ENCODE measurements at places on chromosomes 3 and 15. TPM values are rescaled to one million over a fixed set of nuclear protein-coding genes. Genes with fewer than 3 reads are reported as not detected.
A peak's percentile ranks its signal among the peaks of the same experiment; 100 is the strongest.

The UBAP1L gene
- total RNA-seq, result 2.6 TPM

The EOMES gene
- total RNA-seq, result not detected

The TMEM45A gene
- total RNA-seq, result 9.6 TPM

The TMOD2 gene
- 8.3 TPM for total RNA-seq

The SERPINI2 gene
- total RNA-seq, result 0.70 TPM

The BNC1 gene
- 2.4 TPM for total RNA-seq

DNA sequence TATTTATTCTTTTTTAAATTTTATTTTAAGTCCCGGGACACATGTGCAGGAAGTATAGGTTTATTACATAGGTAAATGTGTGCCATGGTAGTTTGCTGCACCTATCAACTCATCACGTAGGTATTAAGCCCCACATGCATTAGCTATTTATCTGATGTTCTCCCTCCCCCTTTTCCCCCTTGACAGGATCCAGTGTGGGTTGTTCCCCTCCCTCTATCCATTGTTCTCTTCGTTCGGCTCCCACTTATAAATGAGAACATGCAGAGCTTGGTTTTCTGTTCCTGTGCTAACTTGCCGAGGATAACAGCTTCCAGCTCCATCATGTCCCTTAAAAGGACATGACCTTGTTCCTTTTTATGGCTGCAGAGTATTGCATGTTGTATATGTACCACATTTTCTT lies 220.3 kb downstream of the OCA2 start:
- H3K4me1 ChIP-seq, result no peaks in the 10 kb centered on the region
- no peak overlapping the region for H3K27ac ChIP-seq
- H3K27me3 ChIP-seq, result no peaks in the 10 kb centered on the region
- H3K36me3 ChIP-seq, result no peaks in the 10 kb centered on the region
- DNase-seq, result no peak

DNA sequence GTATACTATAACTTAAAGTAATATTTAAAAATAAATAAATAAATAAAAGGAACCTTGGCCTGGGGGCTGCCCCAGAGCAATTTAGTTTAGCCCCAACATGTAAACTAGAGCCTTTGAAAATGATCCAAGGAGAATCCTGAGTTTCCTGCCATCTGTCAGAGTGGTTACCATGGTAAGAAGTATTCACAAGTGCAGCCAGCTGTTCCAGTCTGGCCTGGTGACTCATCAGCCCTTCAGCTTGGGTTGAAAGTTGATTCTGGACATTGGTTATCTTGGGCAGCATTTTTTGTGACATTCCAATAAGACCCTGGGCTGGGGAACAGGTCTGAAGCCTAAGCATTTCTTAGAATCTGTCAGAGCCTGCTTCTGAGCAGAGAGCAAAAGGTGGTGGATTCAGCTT lies 72.7 kb upstream of the LRTM1 start:
- DNase-seq, result no peak
- H3K27me3 ChIP-seq, result no peaks in the 10 kb centered on the region
- peaks cover 24% of the 10 kb centered on the region for H3K4me1 ChIP-seq
- H3K27ac ChIP-seq, result peak overlapping the region; percentile 21
- no peak overlapping the region for H3K4me3 ChIP-seq

- H3K4me3 ChIP-seq, result peak overlapping the region; percentile 96
- no peak for DNase-seq
- peak overlapping the region; percentile 98 for H3K27ac ChIP-seq
- H3K4me1 ChIP-seq, result peaks cover 27% of the 10 kb centered on the region
- peaks cover 7% of the 10 kb centered on the region for H3K27me3 ChIP-seq
These were observed 1.3 kb downstream of the ATP13A3 start for GRCh38 chr3:194485468-194485880.

DNA sequence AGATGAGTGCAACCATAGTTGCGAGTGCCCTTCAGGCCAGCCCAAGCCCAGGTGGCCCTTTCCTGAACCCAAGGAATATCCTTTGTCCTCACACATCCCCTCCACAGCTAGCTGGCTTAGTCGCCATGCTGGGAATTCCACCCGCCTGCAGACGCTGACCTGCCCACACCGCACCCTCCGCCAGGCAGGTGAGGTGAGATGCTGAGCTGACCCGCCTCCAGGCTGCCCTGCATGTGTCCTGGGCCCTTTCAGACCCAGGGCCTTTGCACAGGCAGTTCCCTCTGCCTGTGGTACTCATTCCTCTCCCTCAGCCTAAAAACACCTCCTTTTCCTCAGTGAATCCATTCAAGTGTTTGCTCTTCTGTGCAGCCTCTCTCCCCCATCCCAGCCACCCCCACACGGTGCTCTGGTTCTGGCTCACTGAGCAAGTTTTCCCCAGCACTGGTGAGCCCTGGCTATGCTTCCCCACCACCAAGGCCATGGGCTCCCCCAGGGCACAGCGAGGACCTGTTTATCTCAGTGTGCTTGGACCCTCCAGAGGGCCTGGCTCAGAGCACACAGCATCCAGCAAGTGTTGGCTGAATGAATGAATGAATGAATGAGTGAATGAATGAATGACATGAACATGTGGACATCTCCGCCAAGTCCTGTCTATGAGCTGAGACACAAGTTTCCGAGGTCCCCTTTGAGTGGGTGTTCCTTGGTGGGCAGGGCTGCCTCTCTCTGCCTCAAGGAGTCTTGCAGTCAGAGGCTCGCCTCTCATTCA lies 33.0 kb upstream of the LINGO1 start:
- DNase-seq, result no peak
- no peak overlapping the region for H3K27ac ChIP-seq
- H3K4me1 ChIP-seq, result peaks cover 4% of the 10 kb centered on the region

- H3K36me3 ChIP-seq, result peaks cover 40% of the 10 kb centered on the region
- no peak overlapping the region for H3K4me3 ChIP-seq
- no peak for DNase-seq
- H3K4me1 ChIP-seq, result no peaks in the 10 kb centered on the region
- no peak overlapping the region for H3K27ac ChIP-seq
- no peaks in the 10 kb centered on the region for H3K27me3 ChIP-seq
These were observed 27.4 kb downstream of the GORASP1 start for GRCh38 chr3:39080026-39080425.

- peaks cover 14% of the 10 kb centered on the region for H3K4me1 ChIP-seq
- H3K4me3 ChIP-seq, result no peak within 1 kb of the TSS
- H3K27me3 ChIP-seq, result peaks cover 7% of the 10 kb centered on the region
- H3K36me3 ChIP-seq, result no peaks in the 10 kb centered on the region
- peak within 1 kb of the TSS; percentile 31 for H3K27ac ChIP-seq
These were observed at the start of gene FAM3D for GRCh38 chr3:58666683-58667082. Gene FAM3D, minus strand, starts transcription at chr3:58666774. Its CDS starts 11,211 bp downstream, at chr3:58655563.

DNA sequence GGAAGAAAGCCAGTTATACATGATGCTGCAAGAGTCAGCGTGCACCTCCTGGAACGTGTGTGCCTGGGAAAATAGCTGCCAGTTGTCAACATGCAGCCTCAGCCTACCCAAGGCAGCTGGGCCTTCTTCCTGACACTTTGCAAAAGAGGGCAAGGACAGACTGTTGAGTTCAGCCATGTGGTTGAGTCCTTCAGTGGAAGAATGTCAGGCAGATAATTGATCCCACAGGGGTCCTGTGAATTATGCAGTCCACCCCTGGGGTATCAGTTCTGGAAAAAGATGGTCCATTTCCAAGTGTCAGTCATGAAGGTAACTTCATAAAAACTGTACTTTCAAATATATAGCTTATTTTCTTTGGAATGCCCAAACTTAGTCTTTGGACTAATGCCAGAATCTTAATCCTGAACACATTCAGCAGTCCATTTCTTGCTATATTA lies 79.6 kb downstream of the ARNT2 start:
- no peak overlapping the region for H3K4me3 ChIP-seq
- peaks cover 31% of the 10 kb centered on the region for H3K4me1 ChIP-seq
- H3K27ac ChIP-seq, result no peak overlapping the region
- no peaks in the 10 kb centered on the region for H3K27me3 ChIP-seq
- H3K36me3 ChIP-seq, result peaks cover 6% of the 10 kb centered on the region

- no peak overlapping the region for H3K4me3 ChIP-seq
- peaks cover 25% of the 10 kb centered on the region for H3K4me1 ChIP-seq
- H3K27ac ChIP-seq, result peak overlapping the region; percentile 72
These were observed 414.2 kb downstream of the PDCD6IP start for GRCh38 chr3:34212656-34213055.

DNA sequence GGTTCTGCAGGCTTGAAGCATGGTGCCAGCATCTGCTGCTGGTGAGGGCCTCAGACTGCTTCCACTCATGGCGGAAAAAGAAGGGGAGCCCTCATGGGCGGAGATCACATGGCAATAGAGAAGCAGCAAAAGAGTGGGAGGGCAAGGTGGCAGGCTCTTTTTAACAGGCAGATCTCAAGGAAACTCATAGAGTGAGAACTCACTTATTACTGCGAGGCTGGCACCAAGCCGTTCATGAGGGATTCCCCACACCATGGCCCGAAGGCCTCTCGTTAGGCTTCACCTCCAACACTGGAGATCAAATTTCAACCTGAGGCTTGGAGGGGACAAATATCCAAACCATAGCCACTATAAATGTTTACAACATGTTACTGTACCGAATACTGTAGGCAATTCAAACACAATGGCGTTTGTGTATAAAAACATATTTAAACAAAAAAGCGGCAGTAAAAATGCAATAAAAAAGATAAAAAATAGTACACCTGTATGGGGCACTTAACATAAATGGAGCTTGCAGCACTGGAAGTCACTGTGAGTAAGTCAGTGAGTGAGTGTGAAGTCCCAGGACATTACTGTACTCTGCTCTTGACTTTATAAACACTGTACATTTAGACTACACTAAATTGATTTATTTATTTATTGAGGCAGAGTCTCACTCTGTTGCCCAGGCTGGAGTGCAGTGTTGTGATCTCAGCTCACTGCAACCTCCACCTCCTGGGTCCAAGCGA lies 18.8 kb upstream of the MOBP start:
- peaks cover 21% of the 10 kb centered on the region for H3K27me3 ChIP-seq
- DNase-seq, result no peak
- H3K4me1 ChIP-seq, result peaks cover 4% of the 10 kb centered on the region
- no peak overlapping the region for H3K27ac ChIP-seq
- H3K4me3 ChIP-seq, result no peak overlapping the region

DNA sequence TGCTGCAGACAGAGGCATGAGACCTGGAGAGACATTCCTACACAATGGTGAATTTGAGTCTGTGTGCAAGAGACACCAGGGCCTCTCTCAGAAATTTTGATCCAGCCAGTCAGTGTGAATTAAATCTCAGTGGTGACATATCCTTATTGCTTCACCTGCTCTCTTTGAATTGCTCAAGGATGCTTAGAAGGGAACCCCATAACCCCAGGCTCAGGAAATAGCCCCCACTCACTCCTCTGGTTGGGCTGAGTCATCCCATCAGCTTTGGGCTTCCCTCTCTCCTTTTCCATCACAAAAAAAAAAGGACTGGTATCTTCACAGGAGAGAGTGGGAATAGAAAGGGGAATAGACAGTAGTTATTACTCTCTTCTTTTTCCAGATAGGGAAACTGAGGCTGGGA lies 33.0 kb upstream of the LARS2 start:
- no peak for DNase-seq
- no peaks in the 10 kb centered on the region for H3K4me1 ChIP-seq
- no peak overlapping the region for H3K4me3 ChIP-seq
- H3K36me3 ChIP-seq, result no peaks in the 10 kb centered on the region
- H3K27ac ChIP-seq, result no peak overlapping the region
- peaks cover 10% of the 10 kb centered on the region for H3K27me3 ChIP-seq

GRCh38 chr3:57787867-57788623 lies 31.9 kb downstream of the SLMAP start:
- no peaks in the 10 kb centered on the region for H3K4me1 ChIP-seq
- H3K4me3 ChIP-seq, result no peak overlapping the region
- H3K36me3 ChIP-seq, result no peaks in the 10 kb centered on the region

DNA sequence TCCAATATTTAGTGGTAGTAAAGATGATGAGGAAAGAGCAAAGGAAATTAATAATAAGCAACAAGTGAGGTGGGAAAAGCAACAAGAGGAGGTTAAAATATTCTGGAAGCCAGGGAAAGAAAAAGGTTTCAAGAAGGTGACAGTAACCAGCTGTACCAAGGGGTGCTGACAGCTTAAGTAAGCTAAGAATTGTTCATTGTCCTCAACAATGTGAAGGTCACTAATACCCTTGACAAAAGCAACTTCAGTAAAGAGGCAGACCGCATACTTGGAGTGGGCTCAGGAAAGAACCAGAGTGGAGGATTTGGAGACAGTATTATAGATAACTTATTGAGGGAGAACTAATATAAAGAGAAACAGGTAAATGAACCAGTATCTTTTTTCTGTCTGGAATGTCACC lies 116.2 kb downstream of the GBE1 start:
- no peak overlapping the region for H3K4me3 ChIP-seq
- no peaks in the 10 kb centered on the region for H3K4me1 ChIP-seq
- H3K27ac ChIP-seq, result no peak overlapping the region
- H3K27me3 ChIP-seq, result no peaks in the 10 kb centered on the region
- DNase-seq, result no peak

- DNase-seq, result no peak
- H3K27me3 ChIP-seq, result no peaks in the 10 kb centered on the region
- peaks cover 3% of the 10 kb centered on the region for H3K36me3 ChIP-seq
- no peak overlapping the region for H3K27ac ChIP-seq
- no peak overlapping the region for H3K4me3 ChIP-seq
- no peaks in the 10 kb centered on the region for H3K4me1 ChIP-seq
These were observed 566.0 kb downstream of the ROBO2 start for GRCh38 chr3:77605865-77606264.

DNA sequence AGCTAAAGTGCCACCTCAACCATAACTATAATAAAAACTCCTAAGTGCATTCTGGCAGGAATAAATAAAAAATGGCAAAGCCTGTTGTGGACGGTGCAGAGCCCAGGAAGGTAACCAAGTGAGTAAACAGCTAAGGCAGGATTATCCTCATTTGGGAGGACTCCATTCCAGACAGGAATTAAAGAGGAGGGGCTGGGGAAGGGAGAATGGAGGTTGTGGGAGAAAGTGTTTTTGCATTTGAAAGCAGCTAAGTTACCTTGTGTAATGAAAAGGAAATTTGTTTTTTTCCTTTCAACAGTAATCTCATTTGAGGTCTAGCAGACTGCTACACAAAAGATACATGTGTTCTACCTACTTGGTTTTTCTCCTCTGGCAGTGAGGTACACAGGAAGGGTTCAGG lies 248.5 kb downstream of the TIGIT start:
- H3K27me3 ChIP-seq, result no peaks in the 10 kb centered on the region
- no peak overlapping the region for H3K27ac ChIP-seq
- H3K4me1 ChIP-seq, result no peaks in the 10 kb centered on the region
- H3K36me3 ChIP-seq, result no peaks in the 10 kb centered on the region
- H3K4me3 ChIP-seq, result no peak overlapping the region

GRCh38 chr3:133283958-133284807 lies 115.7 kb upstream of the BFSP2 start:
- H3K4me1 ChIP-seq, result no peaks in the 10 kb centered on the region
- H3K27ac ChIP-seq, result no peak overlapping the region
- H3K27me3 ChIP-seq, result no peaks in the 10 kb centered on the region
- no peaks in the 10 kb centered on the region for H3K36me3 ChIP-seq

DNA sequence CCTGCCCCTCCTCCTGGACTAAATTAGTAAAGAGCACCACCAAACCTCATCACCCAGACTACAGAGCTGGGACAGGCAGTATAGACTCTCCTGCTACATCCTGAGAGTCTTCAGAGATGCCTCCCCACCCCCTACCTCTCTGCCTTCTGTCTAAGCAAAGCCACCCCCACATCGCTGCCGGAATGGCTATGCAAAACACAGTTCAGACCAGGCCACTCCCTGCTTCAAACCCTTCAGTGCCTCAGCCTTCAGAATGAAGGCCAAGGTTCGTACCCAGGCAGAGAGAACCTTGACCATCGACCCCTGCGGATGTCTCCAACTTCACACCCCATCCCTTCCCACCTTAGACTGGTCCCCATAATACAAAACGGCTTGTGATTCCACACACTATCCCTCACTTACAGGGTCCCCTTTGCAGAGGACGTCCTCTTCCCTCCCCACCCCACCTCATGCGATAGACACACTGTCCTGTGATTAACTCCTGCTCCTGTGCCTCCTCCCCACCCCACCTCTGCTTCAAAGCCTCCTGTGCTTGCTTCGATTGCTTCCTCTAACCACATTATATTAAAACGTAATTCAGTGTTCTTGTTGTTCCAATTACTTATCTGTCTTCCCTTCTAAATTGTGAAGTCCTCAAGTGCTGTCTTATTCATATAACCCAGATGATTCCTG lies 175.3 kb downstream of the UACA start:
- DNase-seq, result peak; percentile 37
- H3K27me3 ChIP-seq, result peaks cover 6% of the 10 kb centered on the region
- no peaks in the 10 kb centered on the region for H3K36me3 ChIP-seq
- no peak overlapping the region for H3K27ac ChIP-seq
